Renal cortical epithelial cell (primary cell): ENCODE measurements at places on chromosomes 11 and 22. TPM values are rescaled to one million over a fixed set of nuclear protein-coding genes. Genes with fewer than 3 reads are reported as not detected.

DNA sequence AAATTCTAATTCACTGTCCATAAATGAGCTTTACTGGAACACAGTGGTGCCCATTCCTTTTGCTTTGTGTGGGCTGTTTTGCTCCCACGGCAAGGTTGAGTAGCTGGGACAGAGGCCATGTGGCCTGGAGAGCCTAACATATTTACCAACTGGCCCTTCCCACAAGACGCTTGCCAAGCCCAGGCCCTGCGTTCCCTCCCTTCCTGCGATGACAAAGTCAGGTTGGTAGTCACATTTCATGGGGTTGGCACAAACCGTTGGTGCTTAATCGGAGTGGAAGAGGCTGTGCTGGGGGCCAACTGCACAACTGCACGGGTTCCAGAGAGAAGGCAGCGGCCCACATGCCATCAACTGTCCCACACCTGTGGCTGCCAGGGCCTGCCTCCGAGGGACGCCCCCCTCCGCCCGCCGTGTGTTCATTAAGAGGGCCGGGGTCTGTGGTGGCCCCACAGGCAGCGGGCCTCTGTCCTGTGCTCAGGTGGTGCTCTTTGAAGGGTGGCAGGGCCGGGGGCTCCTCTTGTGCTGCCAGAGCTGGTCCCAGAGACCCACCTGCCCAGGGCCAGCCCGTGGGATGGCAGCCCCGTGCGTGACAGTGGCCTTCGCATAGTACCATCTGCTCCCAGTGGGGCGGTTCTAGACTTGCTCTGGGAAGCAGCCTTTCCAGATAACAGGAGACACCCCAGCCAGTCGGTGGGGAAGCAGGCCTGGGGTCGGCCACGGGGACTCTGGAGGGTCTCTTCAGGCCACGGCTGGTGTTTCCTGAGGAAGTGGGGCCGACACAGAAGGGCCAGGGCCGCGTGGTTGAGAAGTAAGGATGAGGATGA, 81.5 kb upstream of the CLDN5 start:
- DNase-seq: no peak

- no peak for DNase-seq
Measured at GRCh38 chr11:61874377-61874809, 17.0 kb downstream of the FADS3 start.

- no peak for DNase-seq
Measured at GRCh38 chr11:122632181-122632824, 23.2 kb upstream of the UBASH3B start.

TREH gene
- total RNA-seq: not detected in 2 replicates

AIFM3 gene
- 0.17 and 0.99 TPM in 2 replicates for total RNA-seq

- no peak for DNase-seq
Measured at GRCh38 chr22:35966314-35967045, 62.1 kb downstream of the RBFOX2 start.

DNA sequence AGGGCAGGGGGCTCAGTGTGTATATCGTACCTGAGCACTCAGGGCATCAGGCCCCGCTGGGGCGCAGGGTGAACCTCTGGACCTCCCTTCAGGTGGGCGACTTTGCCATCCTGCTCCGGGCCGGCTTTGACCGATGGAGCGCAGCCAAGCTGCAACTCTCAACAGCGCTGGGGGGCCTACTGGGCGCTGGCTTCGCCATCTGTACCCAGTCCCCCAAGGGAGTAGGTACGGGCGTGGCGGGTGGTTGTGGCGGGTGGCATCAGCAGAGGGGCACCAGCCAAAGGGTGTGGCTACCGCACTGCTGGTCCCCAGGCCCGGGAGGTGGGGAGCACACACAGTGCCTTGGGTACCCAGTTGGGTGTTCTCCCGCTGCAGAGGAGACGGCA, 6.3 kb downstream of the SLC39A13 start:
- DNase-seq: no peak

CDCA5 gene
- total RNA-seq: 1.1 and 5.9 TPM in 2 replicates

- DNase-seq: peak; percentile 26
Measured at GRCh38 chr11:21582791-21583190, 610.1 kb upstream of the ANO5 start.

GRCh38 chr11:6377902-6378639, 12.2 kb upstream of the SMPD1 start:
- DNase-seq: no peak

ABCC8 gene
- total RNA-seq: not detected in 2 replicates

MS4A3 gene
- not detected in 2 replicates for total RNA-seq

GRCh38 chr22:46791201-46791731, 28.8 kb downstream of the TBC1D22A start:
- DNase-seq: no peak

- DNase-seq: peak; percentile 99
Measured at GRCh38 chr11:36249246-36249645, 40.0 kb downstream of the COMMD9 start.

DNA sequence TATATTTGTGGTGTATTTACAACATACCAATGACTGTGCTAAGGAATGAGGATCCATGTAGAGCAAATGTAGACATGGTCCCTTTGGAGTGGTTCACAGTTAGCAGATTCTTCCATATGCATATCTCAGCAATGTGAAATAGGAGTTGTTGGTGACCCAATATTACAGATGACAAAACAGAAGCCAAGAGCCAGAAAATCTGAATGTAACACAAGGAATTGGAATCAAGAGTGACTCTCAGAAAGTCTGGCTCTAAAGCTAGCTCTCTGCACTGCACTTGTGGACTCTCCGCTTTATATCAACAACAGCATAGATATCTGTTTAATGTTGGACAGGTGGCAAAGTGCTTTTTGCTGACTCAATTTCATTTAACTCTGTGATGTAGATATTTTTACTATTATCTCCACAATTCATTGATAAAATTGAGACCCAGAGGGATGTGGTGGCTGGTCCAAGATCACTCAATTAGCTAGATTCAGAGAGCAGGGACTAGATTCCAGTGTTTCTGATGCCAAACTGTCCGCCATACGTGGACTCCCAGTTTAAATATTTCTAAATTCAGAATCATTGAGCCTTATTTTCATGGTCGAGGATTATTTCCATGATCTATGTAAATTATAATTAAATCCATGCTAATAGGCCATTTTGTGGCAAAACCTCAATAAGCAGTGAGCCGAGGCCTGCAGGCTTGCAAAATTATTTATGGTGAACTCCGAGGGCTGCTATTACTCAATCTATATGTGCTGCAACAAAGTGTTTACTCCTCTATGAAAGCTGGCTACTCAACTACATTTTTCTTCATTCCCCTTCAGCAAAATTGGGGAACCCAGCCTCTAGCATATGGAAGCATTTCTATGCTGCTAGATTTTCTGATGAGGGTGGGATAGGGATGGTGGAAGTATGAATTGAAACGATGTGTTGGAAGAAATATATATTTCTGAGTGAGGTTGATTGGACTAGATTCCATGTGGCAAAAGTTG, 21.1 kb upstream of the TENM4 start:
- DNase-seq: no peak

VPREB3 gene
- total RNA-seq: not detected in 2 replicates

DNA sequence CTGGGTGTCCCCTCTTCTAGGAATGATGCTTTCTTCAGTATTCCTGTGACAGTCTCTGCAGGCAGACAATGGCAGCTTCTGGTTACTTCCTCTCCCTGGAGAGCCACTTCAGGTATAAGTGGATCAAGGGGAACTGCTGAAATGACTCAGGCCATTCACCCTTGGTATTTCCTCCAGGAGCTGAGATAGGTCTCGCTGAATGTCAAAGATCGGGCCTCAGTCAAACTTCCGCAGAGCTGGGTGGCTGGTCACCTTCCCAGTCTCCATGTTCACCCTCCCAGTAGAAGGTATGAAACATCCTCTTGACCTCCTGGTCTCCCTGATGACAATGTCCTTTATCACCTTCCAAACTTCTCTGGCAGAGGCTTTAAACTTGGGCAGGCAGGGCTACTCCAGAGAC, 1.8 kb upstream of the ANKK1 start:
- DNase-seq: no peak

GRCh38 chr11:11841116-11841722, 553 bp upstream of the USP47 start:
- peak; percentile 24 for DNase-seq

GRCh38 chr11:103737037-103737622, 299.3 kb upstream of the DDI1 start:
- DNase-seq: no peak

- no peak for DNase-seq
Measured at GRCh38 chr22:43853328-43853931, 8.9 kb downstream of the SULT4A1 start.
